A673 (cell line): ENCODE measurements at places on chromosomes 7 and 10.

DNA sequence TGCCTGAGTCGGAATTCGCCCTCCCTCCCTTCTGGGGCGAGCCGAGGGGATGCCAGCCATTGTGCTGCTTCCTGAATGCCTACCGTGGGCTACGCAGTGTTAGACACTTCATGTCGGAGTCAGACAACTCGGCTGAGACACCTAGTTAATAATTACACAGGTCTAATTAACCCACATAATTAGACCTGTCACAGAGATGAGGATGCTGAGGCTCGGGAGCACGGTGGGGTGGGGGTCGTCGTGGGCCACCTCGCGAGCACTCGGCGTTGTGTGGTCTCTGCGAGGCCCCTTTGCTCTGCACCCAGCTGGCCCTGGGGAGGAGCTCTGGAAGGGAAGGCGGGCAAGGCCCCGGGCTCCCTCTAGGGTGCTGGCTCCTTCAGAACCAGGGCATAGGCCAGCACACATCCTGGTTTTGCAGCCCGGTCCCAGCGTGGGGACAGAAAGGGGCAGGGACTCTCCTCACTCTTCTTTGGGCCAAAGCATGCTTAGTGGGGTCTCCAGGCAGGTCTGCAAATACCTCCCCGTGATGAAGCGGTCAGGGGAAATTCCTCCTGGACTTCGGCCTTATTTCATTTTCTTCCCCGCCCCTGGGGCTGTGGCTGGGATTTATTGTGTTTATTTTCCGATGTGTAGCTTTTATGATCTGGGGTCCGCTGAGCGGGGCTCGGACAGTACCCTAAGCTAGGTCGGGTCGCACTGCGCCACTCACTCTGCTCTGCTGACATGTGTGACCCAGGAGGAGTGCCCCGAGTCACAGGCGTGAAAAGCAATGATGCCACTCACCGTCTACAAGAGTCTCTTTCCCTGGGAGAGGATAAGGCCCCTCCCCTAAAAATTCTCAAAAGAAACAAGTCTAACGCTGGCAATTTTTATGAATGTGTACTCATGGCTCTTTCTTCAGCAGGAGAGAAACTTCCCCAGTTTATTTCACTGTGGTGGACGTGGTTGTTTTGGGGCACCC is 4.9 kb upstream of the FOXL3 start:
- DNase-seq, result no peak

GRCh38 chr7:13745530-13745929 is 243.9 kb downstream of the ETV1 start:
- DNase-seq, result no peak

GRCh38 chr7:85341973-85342372 is 155.1 kb upstream of the SEMA3D start:
- peak; percentile 35 for DNase-seq

GRCh38 chr10:48199580-48200377 is 74.7 kb downstream of the FRMPD2 start:
- DNase-seq, result peak; percentile 87

GRCh38 chr10:11170993-11171851 is 153.6 kb downstream of the CELF2 start:
- DNase-seq, result no peak

- no peak for DNase-seq
These were observed 28.1 kb upstream of the FAM20C start for GRCh38 chr7:163971-164881.

DNA sequence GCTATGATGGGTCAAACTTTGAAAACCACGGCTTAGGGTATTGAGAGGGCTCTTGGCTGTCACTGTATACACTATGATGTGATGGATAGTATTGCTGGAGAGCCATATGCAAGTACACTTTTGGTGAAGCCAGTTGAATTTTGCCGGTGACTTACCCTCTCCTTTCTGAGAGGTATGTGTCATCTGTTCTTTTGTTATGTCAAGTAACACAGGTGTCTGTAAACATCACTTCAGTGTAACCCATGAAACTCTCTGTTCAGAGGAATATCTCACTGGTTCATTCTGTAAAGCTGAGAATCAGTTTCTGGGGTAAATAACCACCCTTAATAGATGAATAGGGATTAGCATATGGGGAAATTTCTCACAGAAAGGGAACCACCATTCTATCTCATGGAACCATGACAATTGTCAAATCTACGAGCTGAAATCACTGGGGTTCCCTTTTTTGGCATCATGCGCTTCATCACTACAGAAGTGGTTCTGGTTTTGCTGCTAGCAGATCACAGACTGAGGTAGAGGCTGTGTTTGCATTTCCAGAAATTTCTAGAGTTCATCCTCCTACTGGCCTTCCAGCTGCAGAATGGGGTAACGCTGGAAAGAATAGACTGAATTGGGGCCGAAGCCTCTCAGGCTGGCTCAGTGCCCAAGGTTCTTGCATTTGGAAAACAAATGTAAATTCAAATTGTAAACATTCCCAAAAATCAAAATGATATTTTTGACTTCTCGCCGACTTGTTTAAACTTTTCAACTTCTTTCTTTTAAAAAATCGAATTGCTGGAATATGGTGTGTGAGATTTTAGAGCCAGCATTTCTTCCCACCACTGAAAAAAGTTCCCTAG is 83.3 kb upstream of the CREB5 start:
- no peak for DNase-seq

GRCh38 chr10:80462981-80463741 is 9.1 kb downstream of the TSPAN14 start:
- DNase-seq, result peak; percentile 87

- DNase-seq, result no peak
These were observed 166.7 kb upstream of the INHBA start for GRCh38 chr7:41869596-41869995.

- DNase-seq, result no peak
These were observed 38.9 kb upstream of the CDK13 start for GRCh38 chr7:39911167-39911566.

- DNase-seq, result no peak
These were observed 36.9 kb upstream of the CDHR3 start for GRCh38 chr7:105926131-105926530.

GRCh38 chr7:69871886-69872569 is 273.8 kb downstream of the AUTS2 start:
- no peak for DNase-seq
